NT2/D1 (cell line): ENCODE measurements at places on chromosomes 1 and 21.

DNA sequence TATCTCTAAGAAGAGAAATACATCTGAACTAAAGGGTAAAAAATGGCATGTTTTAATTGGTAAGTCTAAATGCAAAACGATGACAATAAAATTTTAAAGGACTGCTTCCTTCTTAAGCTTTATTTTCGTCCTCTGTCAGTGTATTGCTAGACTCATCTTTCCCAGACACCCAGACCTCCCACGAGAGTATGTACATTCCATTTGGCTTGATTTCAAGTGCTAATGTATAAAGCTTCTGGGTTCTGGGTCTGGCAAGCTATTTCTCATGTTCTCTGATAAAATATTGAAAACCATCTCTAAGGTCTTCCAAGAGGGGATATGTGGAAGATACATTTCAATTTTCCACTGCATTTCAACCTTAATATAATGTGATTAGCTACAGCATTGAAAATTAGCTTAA is 24.6 kb upstream of the SLC2A1 start:
- no peak for DNase-seq

GRCh38 chr21:39066829-39067780 is 116.1 kb downstream of the PSMG1 start:
- DNase-seq: no peak

DNA sequence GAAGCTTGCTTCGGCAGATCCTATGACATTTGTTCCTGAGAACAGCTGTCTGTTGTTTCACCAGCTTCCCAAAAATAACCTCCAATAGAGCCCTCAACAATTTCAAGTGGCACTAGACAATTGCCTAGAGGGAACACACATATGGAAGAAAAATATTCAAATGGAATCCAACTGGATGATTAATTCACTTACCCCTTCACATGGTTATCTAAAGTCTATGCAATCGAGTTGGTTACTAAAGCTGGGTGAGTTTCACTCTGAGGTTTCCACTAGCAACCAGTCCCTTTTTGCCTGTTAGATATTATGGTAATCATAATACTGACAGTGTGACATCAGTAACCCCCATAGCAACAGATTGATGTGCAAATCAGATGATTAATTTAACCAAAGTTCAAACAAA is at the start of gene LEMD1:
LEMD1 (minus strand) TSS at position 259 of the 400 bp plus-strand sequence. CDS start 1,520 bp downstream, outside the sequence.
- no peak for DNase-seq

- no peak for DNase-seq
Observed at GRCh38 chr1:2238361-2239012, 10.4 kb downstream of the SKI start.

- DNase-seq: no peak
Observed at GRCh38 chr1:42801832-42802473, 15.0 kb upstream of the ERMAP start.

GRCh38 chr1:239587574-239588369 is 201.4 kb downstream of the CHRM3 start:
- no peak for DNase-seq

DNA sequence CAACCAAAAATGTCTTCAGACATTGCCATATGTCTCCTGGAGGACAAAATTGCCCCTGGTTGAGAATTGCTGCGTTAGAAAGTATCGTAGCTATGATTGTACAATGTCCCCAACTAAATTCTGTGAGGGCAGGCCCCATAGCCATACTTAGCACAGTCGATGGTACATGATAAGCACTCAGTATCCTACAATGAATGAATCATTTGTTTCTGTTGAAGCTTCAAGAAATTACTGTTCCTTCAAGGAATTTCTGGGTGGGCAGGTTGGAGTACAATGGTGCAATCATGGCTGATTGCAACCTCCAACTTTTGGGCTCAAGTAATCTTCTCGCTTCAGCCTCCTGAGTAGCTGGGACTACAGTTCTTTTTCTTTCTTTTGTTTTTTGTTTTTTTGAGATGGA is 4.7 kb downstream of the CAP1 start:
- DNase-seq: no peak

DNA sequence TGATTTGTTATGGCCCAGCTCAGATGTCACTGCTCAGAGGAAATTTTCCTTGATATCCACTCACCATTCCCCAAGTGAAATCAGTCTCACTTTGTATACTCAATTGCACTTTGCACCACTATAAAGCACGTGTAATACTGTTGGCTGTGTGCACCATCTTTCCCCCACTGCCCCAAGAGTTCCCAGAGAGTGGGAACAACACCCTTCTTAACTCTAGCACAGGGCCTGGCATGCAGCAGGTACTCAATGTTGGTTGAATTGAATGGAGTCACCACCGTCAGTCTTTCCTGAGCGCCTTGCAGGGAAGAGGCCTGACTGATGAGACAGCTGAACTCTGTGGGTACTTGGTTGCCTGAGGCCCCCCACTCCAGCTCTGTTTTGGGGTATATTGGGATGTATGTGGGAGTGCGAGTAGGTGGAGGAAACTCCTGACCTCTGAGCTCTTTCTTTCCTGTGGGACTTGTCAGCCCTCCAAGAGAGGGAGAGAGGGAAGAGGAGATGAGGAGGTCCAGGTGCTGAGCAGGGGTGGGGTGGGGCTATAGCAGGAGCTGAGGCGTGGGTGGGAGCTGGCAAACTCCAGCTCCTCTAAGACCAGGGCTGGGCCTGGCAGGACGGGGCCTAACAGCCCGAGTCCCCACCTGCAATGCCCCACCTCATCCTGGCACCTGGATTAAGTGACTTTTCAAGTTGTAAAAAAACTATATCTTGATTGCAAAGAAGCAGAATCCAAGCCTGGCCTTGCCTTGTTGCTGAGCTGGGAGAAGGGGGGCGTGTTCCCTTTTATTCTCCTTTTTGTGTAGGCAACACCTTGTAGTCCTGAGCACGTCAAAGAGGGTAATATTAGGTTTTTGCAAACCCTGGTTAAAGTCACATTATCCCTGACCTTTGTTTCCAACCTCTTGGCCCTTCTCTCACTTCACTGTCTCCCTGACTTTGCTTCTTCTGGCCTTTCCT is 19.4 kb upstream of the WASF2 start:
- DNase-seq: no peak

- no peak for DNase-seq
Observed at GRCh38 chr1:42680921-42681683, 1.1 kb upstream of the YBX1 start.

GRCh38 chr21:45499970-45500577 is 42.2 kb downstream of the SLC19A1 start:
- no peak for DNase-seq

DNA sequence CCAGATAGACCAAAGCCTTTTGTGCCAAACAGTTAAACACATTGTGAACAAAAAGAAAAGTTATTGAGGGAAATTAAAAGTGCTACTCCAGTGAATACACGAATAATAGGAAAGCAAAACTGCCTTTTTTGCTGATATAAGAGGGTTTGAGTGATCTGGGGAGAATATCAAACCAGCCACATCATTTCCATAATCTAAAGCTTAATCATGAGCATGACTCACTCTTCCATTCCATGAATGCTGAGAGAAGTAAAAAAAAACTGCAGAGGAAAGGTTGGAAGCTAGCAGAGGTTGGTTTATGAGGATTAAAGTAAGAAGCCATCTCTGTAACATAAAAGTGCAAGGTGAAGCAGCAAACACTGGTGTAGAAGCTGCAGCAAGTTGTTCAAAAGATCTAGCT is 350.6 kb upstream of the NCAM2 start:
- no peak for DNase-seq

GRCh38 chr1:33098371-33098770 is 17.4 kb downstream of the AZIN2 start:
- no peak for DNase-seq

- DNase-seq: no peak
Observed at GRCh38 chr1:229156872-229157271, 114.0 kb upstream of the RAB4A start.

- DNase-seq: no peak
Observed at GRCh38 chr1:178521241-178521640, 8.3 kb downstream of the TEX35 start.

DNA sequence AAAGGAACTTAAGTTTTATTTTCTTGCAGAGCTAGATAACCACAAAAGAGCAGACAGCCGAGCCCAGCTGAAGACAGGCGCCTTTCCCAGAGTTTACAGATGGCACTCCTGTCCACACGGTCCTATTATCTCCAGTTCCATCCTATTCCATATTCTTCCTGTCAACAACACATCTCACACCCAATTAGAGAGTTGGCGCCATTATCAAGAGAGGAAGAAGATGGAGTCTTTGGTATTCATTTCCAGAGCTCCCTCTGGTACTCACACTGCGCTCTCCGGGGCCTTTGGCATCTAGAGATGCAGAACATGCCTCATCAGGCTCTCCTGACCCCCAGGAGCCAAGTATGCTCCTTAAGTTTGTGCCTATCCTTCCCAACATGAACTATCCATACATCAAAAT is 43.3 kb upstream of the SIPA1L2 start:
- no peak for DNase-seq

DNA sequence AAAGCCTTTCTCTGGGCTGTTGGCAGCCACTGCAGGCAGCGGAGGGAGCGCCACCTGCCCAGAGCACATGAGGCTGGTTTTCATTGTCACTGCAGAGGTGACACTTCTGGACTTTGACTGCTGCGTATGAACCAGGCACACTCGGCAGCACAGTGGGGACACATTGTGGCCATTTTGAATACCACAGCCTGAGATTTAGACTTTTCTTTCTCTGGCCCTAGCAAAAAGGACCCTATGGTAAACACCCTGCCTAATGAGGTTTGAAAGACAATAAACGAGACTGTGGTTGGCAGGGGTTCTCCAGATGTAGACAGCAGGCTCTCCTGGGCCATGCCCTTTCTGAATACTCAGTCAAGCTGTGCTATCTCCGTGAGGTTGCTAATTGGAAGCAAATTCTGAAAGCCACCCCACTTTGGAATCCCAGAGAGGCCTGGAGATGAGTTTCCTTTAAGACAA is 12.0 kb upstream of the KCNE2 start:
- DNase-seq: peak; percentile 62

DNA sequence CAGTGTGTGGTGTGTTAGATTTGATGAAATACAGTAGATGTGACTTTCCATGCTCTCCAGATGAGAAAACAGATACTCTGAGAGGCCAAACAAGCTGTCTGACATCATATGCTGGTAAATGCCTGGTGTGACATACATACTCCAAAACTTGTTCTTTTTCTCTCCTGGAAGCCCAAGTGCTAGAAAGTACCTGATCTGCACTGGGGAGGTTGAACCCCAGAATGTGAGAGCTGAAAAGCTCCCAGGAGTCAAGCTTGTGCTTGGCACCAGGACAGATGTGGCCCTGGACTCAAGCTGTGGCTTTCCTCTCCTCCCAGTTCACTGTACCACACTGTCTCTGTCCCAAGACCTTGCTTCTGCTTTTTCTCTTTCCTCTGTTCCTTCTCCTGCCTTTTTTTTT is 389.0 kb upstream of the USP24 start:
- DNase-seq: no peak

DNA sequence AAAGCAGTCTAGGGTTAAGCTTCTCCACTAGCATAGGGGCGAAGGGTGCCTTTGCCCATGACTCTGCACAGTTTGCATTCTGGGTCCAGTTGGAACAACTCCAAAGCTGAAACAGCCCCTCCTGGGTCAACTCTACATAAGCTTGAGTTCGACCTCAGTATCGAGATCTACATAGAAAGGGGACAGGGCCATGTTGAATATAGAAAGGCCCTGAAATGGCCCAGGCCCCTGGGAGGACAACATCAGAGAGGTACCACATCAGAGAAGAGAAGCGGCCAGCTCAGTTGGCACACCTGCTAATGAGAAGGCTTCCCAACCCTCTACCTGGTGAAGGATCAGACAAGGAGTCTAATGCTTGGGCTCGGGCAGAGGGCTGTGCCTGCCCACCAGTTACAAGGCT is 1.6 kb downstream of the DENND2D start:
- no peak for DNase-seq

DNA sequence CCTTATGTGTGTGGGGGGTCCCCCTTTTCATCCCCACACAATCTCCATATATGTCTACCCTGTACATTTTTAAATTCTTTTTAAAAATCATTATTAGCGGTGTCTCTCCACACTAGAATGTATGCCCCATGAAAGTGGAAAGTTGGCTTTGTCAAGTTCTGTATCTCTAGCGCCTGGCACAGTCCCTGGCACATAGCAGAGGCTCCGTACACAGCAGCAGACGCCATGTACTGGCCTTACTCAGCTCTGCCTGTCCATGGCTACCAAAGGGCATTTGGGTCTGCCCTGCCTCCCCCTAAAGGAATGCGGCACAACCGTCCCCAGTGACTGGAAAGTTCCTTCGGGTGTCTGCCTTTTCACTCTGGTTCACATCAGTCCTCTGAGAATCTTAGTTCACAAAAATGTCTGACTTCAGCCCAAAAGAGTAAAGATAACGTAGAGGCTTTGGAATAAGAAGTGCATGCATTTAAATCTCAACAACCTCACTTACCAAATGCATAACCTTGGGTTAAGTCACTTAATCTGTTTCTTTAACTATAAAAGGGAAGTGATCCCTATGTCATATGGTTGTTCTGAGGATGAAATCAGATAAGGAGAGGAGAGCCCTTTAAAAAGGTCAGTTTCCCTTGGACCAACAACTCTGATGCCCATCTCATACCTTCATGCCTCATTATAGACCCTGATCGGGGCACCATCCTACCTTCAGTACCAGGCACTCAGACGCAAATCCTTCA is 61.1 kb downstream of the CD46 start:
- no peak for DNase-seq

DNA sequence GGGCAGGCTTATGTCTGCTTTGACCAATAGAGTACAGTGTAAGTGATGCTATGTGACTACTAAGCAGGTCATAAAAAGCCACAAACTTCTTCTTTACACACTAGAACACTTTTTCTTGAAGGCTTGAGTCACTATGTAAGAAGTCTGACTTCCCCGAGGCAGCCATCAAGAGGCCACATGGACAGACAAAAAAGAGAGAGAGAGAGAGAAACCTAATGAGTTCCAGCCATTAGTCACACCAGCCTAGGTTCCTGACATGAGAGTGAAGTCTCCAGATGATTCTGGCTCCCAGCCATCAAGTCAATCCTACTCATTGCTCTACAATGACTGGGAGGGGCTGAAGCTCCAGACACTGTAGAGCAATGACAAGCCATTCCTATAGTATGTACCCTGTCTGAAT is 101.4 kb downstream of the LHX9 start:
- DNase-seq: no peak

- peak; percentile 87 for DNase-seq
Observed at GRCh38 chr1:230851291-230851691, 17.0 kb downstream of the C1orf198 start.

DNA sequence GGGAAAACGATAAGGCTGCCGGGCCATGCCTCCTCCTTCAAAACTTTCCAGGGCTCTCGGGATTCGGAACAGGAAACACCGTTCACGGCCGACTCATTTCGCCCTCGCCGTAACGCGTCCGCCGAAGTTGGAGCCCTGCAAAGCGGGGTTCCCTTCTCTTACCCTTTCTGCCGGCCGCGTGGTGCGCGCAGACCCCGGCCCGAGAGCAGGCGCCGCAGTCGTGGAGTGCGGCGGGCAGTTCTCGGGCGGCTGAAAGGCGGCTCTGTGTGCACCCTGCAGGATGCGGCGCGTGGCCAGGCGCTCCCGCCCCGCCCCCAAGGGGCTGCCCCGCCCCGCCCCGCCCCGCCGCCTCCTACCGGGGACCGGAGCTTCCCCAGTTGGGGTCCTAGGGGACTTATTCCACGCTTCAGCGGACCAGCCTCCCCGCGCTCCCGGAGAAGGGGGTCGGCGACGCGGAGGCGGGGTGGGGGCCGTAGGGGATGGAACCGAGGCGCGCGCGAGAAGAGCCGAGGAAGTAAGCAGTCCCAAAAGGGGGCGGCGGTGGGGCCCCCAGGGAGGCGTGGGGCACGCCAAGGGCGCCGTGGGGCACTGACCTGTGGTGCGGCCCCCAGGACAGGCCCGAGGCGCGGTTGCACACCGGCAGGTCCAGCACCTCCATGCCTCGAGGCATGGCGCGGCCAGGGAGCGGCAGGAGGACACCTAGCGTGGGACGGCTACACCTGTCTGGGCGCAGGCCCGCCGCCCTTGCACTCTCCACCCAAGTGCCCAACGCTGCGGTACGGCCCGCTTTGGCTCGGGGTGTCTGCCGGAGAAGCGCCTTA is at the start of gene MCOLN2:
MCOLN2 (minus strand) TSS at position 268 of the 821 bp plus-strand sequence; CDS start at position 27, 241 bp downstream.
- no peak for DNase-seq
